Kidney (tissue), 22 donors: ENCODE measurements at places on chromosomes 4 and X. TPM values are rescaled to one million over a fixed set of nuclear protein-coding genes. Genes with fewer than 3 reads are reported as not detected.

Gene GLUD2
- 3.2 TPM for polyA plus RNA-seq

Gene PARM1
- polyA plus RNA-seq, result 42.9 TPM

Gene SCML1
- polyA plus RNA-seq, result 8.5 TPM

Gene GABRE
- polyA plus RNA-seq, result 3.3 TPM

Gene MAGEA9
- polyA plus RNA-seq, result not detected

Gene PABPC1L2A
- not detected for polyA plus RNA-seq

Gene ZAR1
- not detected for polyA plus RNA-seq

Gene F8A2
- not detected for polyA plus RNA-seq

Gene NAA11
- polyA plus RNA-seq, result not detected

Gene ANK2
- polyA plus RNA-seq, result 125 TPM

- no peaks in the 10 kb centered on the region for H3K4me1 ChIP-seq
- H3K27me3 ChIP-seq, result no peaks in the 10 kb centered on the region
- H3K36me3 ChIP-seq, result no peaks in the 10 kb centered on the region
- no peak overlapping the region for H3K4me3 ChIP-seq
Observed at GRCh38 chrX:153761863-153762262, 2.2 kb upstream of the PLXNB3 start.

GRCh38 chrX:48474127-48474526, 1.9 kb upstream of the FTSJ1 start:
- H3K4me1 ChIP-seq, result no peaks in the 10 kb centered on the region
- H3K36me3 ChIP-seq, result no peaks in the 10 kb centered on the region
- no peak overlapping the region for H3K4me3 ChIP-seq
- H3K27ac ChIP-seq, result no peak overlapping the region

DNA sequence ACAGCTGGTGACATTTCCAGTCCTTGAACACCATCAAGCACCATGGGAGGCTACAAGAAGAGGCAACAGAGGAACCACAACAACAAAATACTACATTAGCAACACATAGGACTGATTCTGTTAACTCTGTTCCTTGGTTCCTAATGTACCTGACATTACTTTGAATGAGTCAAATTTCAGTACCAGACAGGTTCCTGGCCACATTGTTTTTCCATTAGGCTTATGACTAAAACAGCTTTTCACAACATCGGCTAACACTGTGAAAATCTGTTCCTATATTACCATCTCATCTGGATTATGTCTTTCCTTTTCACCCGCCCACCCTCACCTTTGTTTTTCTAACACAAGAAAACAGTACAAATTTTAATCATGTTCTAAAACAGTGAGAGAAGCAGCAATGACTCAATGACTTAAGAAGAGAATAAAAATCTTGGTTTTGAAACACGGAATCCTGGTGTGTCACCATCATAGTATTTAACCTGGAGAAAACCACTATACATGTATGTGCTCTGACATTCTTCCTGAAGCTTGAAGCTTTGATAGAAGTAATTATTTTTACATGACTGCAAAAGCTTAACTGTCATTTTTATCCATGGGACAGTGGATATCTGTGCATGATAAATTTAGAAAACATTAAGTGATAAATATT, 143.9 kb downstream of the SCFD2 start:
- H3K27me3 ChIP-seq, result no peaks in the 10 kb centered on the region
- H3K27ac ChIP-seq, result no peak overlapping the region
- no peak for DNase-seq

- no peaks in the 10 kb centered on the region for H3K4me1 ChIP-seq
- H3K4me3 ChIP-seq, result no peak overlapping the region
- no peaks in the 10 kb centered on the region for H3K27me3 ChIP-seq
- no peaks in the 10 kb centered on the region for H3K36me3 ChIP-seq
- DNase-seq, result no peak
Observed at GRCh38 chrX:136759968-136760367, 20.8 kb downstream of the ARHGEF6 start.

GRCh38 chr4:81827577-81828202, 356.0 kb upstream of the RASGEF1B start:
- H3K27me3 ChIP-seq, result no peaks in the 10 kb centered on the region
- no peak overlapping the region for H3K4me3 ChIP-seq
- no peak overlapping the region for H3K27ac ChIP-seq

GRCh38 chr4:173434231-173434630, 35.3 kb upstream of the SCRG1 start:
- H3K27ac ChIP-seq, result no peak overlapping the region
- no peaks in the 10 kb centered on the region for H3K4me1 ChIP-seq
- H3K36me3 ChIP-seq, result no peaks in the 10 kb centered on the region
- H3K4me3 ChIP-seq, result no peak overlapping the region

DNA sequence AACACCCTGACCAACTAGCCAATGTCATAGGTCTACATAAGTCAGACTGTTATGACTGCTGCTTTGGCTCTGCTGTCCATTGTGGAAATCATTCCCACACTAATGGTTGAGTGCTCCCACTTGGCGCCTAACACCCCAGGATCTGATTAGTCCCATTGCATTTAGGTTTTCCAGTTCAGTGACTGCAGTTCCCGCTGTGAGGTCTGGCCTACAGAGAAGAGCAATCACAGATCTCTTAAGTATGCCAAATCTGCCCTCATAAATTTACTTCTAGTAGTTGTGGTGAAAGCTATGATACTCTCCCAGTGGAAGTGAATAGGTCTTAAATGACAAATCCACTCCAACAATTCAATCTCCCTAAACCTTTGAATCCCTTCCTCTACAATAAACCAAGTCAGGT, 77.3 kb upstream of the IL2 start:
- H3K4me3 ChIP-seq, result no peak overlapping the region
- H3K4me1 ChIP-seq, result no peaks in the 10 kb centered on the region
- no peak overlapping the region for H3K27ac ChIP-seq
- H3K27me3 ChIP-seq, result no peaks in the 10 kb centered on the region
- H3K36me3 ChIP-seq, result no peaks in the 10 kb centered on the region

- H3K4me1 ChIP-seq, result no peaks in the 10 kb centered on the region
- H3K4me3 ChIP-seq, result no peak overlapping the region
- no peak overlapping the region for H3K27ac ChIP-seq
- no peak for DNase-seq
- H3K36me3 ChIP-seq, result no peaks in the 10 kb centered on the region
Observed at GRCh38 chr4:2583517-2583916, 47.1 kb downstream of the FAM193A start.

DNA sequence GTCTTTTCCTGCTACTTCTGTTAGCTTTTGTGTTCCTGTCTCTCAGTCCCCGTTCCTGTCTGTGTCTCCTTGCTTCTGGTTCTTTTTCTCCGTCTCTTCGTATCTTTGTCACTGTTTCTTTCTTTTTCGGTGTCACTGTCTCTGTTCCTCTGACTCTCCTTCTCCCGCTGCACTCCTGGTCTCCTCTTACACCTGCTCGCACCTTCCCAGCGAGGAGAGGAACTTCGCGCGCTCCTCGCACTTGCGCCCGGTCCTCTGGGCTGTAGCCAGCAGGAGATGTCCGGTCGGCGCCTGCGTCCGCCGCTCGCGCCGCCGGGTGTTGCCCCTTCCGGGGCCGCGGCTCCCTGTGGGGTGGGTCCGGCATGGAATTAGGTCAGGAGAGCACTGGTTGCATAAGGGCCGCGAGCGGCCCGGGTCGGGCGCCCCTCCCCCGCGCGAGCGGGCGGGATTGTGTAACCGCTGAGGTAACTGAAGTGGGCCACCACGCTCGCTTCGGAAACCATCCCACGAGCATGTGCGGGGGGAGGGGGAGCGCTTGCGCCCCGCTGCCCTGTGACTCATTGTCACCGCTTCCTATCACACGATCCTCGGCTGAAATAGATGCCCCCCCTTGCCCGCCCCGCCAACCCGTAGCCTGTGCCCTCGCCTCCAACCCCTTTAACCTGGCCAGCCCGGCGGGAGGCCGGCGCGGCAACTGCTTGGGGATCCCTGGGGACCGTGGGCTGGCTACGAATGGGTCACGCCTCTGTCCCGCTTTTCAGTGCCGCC, 1.6 kb downstream of the LONRF3 start:
- H3K4me3 ChIP-seq, result peak overlapping the region; percentile 66
- H3K36me3 ChIP-seq, result no peaks in the 10 kb centered on the region
- H3K27ac ChIP-seq, result peak overlapping the region; percentile 57
- no peaks in the 10 kb centered on the region for H3K4me1 ChIP-seq
- H3K27me3 ChIP-seq, result peaks cover 14% of the 10 kb centered on the region
- peak; percentile 44 for DNase-seq

DNA sequence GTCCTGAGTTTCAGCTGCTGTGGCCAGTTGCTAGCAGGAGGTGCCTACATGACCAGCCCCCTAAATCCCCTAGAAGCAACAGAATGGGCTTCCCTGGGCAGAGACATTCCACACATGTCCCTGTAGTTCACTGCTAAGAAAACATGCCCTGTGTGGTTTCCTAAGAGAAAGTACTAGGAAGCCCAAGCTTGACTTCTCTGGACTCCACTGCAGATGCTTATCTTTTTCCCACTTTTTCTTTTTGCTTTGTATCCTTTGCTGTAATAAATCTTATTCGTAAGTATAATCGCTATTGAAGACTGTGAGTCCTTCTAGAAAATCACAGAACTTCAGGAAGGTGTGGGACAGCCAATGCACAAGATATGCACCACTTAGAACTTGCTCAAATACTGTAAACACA, 15.6 kb downstream of the RPGR start:
- H3K4me3 ChIP-seq, result no peak overlapping the region
- no peak overlapping the region for H3K27ac ChIP-seq
- no peak for DNase-seq
- no peaks in the 10 kb centered on the region for H3K4me1 ChIP-seq
- H3K27me3 ChIP-seq, result no peaks in the 10 kb centered on the region

DNA sequence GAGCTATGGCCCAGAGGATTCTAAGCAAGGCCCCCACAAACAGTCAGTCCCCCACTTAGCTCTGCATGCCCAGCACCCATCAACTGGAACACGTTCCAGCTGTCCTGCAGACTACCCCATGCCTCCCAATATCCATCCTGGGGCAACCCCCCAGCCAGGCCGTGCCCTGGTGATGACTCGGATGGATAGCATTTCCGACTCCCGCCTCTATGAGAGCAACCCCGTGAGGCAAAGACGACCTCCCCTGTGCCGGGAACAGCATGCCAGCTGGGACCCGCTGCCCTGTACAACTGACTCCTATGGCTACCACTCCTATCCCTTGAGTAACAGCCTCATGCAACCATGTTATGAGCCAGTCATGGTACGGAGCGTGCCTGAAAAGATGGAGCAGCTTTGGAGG, 32.0 kb downstream of the LAS1L start:
- H3K27ac ChIP-seq, result no peak overlapping the region
- no peaks in the 10 kb centered on the region for H3K27me3 ChIP-seq
- no peaks in the 10 kb centered on the region for H3K4me1 ChIP-seq
- DNase-seq, result no peak

DNA sequence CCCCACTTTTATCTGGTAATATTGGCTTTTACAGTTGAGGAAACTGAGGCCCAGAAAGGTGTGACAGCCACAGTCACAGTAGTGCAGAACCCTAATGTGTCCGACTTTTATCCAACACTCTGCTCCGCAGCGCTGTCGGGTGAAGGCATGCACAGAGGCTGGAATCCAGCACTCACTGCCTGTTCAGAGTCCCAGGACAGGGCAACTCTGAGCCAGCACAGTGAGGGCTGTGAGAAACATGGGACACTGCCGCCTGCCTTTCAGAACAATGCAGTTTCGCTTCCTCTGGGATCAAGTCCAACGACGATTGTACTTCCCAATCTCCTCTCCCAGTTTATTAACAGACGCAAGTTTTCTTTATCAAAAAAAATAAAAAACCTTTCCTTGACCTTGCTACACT, 41.9 kb upstream of the PDGFRA start:
- DNase-seq, result no peak
- H3K4me1 ChIP-seq, result no peaks in the 10 kb centered on the region
- no peaks in the 10 kb centered on the region for H3K27me3 ChIP-seq
- no peak overlapping the region for H3K27ac ChIP-seq
- H3K4me3 ChIP-seq, result no peak overlapping the region
- no peaks in the 10 kb centered on the region for H3K36me3 ChIP-seq

DNA sequence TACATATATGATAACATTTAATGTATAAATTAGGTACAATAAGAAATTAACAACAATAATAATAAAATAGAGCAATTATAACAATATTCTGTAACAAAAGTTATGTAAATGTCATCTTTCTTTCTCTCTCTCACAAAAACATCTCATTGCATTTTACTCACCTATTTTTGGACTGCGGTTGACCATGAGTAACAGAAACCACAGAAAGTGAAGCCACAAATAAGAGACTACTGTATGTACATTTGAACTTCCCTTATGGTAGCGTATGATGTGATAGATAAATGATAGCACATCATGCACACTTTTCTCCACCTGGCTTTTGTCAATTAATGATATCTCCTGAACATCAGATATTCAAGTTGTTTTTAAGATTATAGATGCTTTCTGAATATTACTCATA, 80.5 kb downstream of the HNRNPD start:
- H3K4me1 ChIP-seq, result no peaks in the 10 kb centered on the region
- no peaks in the 10 kb centered on the region for H3K36me3 ChIP-seq

GRCh38 chr4:111992351-111993168, 152.7 kb upstream of the FAM241A start:
- no peak overlapping the region for H3K4me3 ChIP-seq
- H3K4me1 ChIP-seq, result no peaks in the 10 kb centered on the region
- H3K27me3 ChIP-seq, result no peaks in the 10 kb centered on the region

DNA sequence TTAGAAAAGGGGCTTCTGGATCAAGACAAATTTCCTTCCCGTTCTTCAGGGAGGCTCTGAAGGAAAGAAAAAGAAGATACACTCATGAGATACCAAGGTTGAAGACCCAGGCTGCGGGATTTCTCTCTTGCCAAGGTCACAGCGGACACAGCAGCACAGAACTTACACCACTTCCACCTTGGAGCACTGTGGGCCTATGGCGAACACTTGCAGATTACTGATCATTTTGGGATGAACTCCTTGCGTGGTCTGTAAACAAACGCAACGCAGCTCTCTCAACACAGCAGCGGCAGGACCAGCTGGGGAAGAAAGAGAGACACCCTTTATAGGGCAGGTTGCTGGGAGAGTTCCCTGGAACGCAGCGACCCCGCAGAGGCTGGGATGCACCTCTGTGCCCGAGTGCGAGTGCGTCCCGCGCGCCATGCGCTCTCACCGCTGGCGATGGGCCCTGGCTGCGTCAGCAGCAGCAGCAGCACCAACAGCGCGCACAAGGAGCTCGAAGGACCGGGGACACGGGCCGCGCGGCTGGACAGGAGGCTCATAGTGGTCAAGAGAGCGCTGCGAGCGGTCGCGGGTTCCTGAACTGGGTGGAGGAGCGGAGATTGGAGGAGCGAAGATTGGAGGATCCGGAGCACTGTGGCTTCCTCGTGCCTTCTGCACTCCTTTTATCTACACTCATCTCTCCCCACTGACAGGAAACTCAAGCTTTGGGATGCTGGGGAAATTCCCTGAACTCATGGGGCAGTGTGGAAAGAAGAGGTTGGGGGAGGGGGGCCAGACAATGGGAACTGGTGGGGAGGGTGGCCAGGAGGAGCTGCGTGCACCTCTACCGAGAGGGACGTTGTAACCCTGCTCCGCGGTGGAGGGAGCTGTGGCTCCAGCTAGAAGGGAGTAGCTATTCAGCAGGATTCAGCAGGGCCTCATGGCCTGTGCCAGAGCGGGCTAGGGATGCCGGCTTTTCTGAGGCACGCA, at the start of gene CXCL5:
Gene CXCL5 (minus strand): TSS at position 638 of the 972 bp plus-strand sequence. CDS start 96 bp downstream, at position 542.
- no peak within 1 kb of the TSS for H3K4me3 ChIP-seq
- no peak within 1 kb of the TSS for H3K27ac ChIP-seq
- DNase-seq, result peak; percentile 71
- no peaks in the 10 kb centered on the region for H3K27me3 ChIP-seq
- no peaks in the 10 kb centered on the region for H3K4me1 ChIP-seq
